ENCODE measurements at places on chromosomes 12 and 14. TPM values are rescaled to one million over a fixed set of nuclear protein-coding genes. Genes with fewer than 3 reads are reported as not detected.

Gene NGB
- not detected for total RNA-seq

Gene TTC6
- total RNA-seq = under 0.01 TPM

Gene GLIPR1L2
- 0.16 TPM for total RNA-seq

Gene SERPINA3
- 0.16 TPM for total RNA-seq

Gene ALX1
- not detected for total RNA-seq

Gene TNS2
- total RNA-seq = 19.6 TPM

Gene CYP46A1
- under 0.01 TPM for total RNA-seq

Gene ATF7IP
- 14.2 TPM for total RNA-seq

Gene ABCD2
- total RNA-seq = under 0.01 TPM

Gene RPGRIP1
- not detected for total RNA-seq

All from mesangial cell (primary cell).